ENCODE measurements at places on chromosomes 5 and 9.

DNA sequence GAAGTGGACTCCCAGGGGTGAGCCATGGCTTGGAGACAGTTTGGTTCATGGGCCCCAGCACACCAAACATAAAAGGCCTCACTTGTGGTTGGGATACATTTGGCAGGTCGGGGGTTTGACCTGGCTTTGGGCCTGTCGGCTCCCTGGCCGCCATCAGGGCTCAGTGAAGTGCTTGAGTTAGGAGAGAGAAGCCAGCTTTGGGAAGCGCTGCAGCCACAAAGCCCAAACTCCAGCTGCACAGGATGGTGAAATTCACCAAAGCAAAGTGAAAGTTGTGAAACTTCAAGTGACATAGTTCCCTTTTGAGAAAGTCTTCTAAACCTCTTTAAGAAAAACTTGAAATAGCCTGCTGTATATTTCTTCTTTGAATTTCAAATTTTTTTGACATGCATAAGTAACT lies 27.5 kb downstream of the SLC46A2 start:
- DNase-seq: peak; percentile 46

DNA sequence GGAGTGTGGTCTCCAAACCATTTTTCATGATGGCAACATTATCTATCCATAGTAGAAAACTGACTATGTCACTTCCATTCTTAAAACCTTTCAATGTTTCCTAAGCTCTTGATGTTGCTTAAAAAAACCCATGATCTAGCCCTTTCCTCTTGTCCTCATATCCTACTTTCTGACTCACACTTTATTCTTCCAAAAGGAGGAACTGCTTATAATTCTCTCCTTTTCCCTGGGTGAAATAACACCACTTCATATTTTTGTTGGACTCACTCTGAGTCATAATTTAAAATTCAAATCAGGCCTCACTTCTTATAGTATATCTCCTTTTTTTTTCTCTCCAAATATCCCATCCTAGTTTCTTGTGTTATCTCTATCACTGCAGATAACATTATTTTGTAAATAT lies 513.9 kb downstream of the MAN2A1 start:
- no peak for DNase-seq

DNA sequence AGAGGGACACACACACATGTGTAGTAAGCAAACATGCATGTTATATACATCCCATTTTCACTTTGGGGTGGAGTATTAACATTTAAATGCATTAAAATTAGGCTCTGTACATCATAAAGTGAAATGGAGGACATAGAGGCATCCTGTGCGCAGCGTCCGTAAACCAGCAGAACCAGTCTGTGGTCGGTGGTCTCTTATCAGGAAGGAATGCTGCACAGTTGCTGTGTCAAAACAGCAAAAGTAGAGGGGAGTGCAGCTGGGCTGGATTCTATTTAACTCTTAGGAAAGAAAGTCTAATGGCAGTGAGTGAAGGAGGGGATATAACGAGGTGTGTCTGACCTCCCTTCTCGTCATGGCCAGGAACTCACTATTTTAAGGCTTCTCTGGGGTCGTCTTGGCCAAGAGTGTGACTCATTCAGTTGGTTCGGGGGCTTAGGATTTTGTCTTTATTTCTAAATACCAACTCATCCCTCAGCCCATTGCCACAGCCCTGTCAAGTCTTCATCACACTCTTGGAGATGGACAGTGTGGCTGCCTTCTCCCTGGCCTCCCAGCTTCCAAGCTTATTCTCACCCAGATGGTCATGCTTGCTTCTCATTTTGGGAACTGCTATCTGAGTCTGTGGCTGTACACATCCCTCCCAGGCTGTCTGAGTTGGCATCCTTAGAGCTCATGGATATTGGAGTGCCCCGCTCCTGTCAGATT lies 20.1 kb upstream of the CXCL14 start:
- DNase-seq: no peak

DNA sequence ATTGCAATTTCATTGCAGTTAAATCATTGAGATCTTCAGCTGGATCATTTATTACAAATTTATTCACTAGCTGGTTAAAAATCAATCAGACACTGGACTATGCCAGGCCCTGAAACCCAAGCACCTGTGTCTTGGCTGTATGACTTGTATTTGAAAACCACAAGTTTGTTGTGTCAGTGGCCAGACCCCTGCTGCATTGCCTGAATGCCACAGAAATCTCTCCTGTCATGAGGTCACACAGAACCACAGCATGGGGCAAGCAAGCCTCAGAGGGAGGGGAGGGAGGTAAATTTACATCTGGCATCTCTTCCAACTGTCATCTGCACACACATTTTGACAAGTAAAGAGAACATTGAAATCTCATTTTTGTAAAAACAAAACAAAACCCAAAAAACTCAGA lies 90.0 kb downstream of the ARRDC3 start:
- peak; percentile 85 for DNase-seq

GRCh38 chr5:95238560-95239325 lies 46.2 kb downstream of the MCTP1 start:
- DNase-seq: peak; percentile 71

DNA sequence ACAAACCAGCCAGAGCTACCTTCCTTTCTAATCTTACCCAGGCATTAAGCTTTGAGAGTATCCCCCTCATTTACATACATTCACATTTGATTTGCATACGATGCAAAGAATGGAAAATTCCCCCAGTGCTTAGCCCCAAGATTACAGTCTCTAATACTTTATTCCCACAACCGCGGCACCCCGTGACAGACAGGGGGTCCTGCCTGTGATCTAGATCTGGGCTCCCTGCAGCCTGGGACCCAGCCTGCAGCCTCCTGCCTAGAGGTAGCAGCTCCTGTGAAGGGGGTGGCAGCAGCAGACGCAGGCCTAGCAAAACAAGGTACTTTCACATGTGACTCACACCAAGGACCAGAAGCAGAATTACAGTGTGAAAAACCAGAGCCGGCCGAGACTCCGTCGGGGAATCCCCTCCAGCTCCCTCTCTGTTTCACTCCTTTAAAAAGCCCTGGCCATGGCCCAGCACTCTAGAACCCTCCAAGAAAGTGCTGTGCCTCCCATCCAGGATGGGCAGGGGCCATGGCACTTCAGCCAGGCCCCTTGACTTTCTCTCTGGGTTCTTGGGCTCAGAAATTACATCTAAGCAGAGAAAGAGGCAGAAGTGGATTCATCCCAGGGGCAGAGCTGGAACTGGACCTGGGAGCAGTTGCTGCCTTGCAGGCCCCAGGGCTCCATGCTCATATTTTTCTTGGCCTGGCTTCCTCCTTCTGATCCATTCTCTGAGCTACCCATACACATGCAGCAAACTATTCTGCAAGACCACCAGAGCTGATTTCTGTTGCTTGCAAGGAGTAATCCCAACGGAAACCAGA lies 14.0 kb upstream of the TCF7 start:
- DNase-seq: peak; percentile 83

- DNase-seq: no peak
These were observed 269.9 kb downstream of the CDK5RAP2 start for GRCh38 chr9:120310035-120310434.

DNA sequence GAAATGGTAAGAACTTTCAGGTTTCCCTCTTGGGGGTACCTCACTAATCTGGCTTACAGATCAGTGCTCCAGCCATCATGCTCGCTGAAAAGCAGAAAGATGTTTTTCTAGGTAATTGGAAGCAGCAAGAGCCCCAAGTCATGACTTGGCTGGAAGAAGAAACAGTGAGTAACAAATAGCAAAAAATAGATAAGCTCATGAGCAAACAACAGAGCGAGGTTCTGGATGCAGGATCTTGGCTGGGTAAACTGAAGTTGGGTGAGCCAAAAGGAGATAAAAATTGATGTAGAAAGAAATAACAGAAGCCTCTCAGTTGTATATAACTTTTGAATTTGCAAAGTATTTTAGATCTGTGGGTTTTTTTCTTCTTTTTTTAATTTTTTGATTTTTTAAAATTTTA lies 110.1 kb downstream of the INSYN2B start:
- peak; percentile 39 for DNase-seq

- no peak for DNase-seq
These were observed 341.1 kb downstream of the BRINP1 start for GRCh38 chr9:119027901-119028699.

- DNase-seq: no peak
These were observed 141.1 kb downstream of the DMXL1 start for GRCh38 chr5:119212026-119212425.

- DNase-seq: peak; percentile 73
These were observed 139.2 kb upstream of the LHFPL2 start for GRCh38 chr5:78787783-78788182.

DNA sequence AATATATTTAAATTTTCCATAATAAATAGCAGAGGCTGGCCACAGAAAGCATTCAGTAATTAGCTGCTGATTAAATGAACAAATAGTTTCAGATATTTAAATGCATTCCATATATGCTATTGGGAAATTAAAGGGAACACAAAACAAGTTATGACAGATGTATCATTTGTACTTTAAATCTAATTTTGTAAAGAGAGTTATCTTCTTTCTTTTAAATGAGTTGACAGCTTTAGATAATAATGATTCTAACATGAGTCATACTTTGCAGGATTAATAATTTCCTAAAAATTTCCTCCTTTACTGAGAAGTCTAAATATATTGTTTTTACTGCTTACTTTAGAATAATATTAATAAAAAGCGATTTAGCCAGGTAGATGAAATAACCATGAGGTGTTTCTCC lies 320.1 kb downstream of the ADAMTS6 start:
- DNase-seq: no peak

DNA sequence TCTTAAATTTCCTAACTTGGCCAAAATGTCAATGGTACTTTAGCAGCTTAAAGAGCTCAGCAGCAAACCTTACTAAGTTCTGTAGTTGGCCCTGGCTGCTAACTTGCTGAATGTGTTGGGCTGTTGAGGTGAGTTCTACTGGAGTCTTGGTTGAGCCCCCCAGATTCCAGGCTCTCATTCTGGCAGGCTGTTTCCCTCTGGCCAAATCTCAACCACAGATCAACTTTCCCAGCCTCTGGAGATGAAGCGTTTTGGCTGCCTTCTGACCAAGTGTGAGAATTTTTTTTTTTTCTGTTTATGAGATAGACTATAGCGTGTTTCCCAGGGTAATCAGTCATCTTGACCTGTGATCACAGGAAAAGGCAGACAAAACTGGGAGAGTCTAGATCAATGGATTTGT lies 343.7 kb downstream of the EBF1 start:
- DNase-seq: peak; percentile 43

GRCh38 chr9:78072586-78073199 lies 41.1 kb upstream of the GNAQ start:
- no peak for DNase-seq

DNA sequence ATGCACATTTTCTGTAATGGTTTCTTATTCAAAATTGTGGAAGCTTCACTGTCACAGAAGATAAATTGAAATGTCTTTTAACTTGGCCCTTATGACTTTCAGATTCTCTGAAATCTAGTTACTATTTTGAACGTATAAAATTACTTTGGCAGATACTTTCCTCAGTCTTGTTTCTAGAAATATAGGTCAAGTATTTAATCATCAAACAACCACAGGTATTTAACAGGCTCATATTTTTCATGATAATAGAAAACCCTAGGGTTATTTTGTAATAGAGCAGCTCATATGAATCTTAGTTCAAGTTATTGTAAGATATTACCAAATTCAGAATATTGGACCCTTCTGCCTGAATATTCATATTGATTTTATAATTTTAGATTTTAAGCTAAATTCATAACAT lies 236.0 kb upstream of the CDH18 start:
- DNase-seq: peak; percentile 19

DNA sequence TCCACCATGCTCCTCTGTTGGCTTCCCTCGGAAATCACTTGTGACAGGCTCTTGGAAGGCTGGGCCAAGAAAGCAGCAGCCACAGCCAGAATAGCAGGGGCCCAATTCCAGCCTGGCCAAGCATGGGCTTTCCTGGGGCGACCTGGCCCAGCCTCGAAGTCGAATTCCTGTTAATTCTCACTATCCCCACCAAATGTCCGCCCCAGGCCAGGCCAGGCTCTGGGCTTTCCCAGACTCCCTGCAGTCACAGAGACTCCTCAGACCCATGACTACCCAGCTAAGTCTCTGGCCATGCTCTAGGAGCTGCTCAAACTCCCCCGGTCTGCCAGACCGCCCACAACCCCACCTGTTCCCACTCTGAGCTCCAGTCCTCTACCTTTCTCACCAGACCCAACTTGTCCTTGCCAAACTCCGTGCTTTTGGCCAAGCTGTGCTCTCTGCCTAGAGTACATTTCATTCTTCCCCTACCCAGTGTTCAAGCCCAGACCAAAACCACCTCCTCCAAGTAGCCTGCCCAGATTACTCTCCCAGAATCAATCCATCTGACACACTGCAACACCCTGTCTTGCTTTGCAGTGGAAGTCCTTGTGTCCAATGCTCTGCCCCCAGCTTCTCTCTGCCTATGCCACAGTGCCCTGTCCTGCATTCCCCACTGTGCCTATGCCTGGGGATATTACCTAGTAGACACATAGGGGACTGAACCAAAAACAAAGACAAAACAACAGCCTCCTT lies 26.2 kb downstream of the SHB start:
- DNase-seq: no peak

GRCh38 chr5:169350016-169350415 lies 49.1 kb upstream of the SLIT3 start:
- peak; percentile 26 for DNase-seq

- DNase-seq: peak; percentile 100
These were observed at the start of gene HSPA9 for GRCh38 chr5:138575194-138576015. Gene HSPA9, minus strand, starts transcription at chr5:138575401. Its CDS starts 83 bp downstream, at chr5:138575318.

- DNase-seq: no peak
These were observed 149.9 kb upstream of the KLF4 start for GRCh38 chr9:107639426-107639825.

DNA sequence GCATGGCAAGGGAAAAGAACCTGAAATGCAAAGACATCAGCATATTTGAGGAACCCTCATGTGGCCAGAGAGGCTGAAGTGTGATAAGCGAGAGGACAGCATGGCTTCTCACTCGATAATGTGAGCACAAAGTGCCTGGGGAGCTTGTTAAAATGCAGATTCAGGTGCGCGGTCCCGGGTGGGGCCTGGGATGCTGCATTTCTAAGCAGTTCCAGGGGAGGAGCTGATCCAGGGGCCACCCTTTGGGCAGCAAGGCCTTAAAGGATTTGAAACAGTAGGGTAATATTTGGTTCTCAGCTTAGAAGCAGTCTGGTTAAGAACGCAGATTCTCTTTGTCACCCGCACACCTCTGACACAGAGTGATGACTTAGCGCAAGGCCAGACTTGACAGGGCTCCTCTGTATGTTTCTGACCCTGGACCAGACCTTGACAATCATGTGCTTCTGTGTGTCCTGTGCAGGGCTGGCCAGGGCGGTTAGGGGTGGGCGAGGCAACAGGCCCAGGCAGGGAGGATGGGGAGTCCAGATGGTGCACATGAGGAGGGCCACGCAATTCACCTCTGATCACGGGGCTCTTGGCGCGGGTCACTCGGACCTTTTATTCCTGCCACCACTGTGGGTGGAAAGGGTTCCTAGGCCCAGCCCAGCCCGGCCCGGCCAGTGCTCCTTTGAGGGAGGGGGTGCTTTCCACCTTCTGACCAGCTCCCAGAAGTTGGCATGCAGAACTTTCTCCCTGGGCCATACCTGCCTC lies 62.8 kb upstream of the TBC1D2 start:
- no peak for DNase-seq

- DNase-seq: no peak
These were observed 309.4 kb downstream of the PARP8 start for GRCh38 chr5:50975840-50976239.
